Dermis blood vessel endothelial cell (primary cell): ENCODE measurements at places on chromosomes 2 and 18. TPM values are rescaled to one million over a fixed set of nuclear protein-coding genes. Genes with fewer than 3 reads are reported as not detected.

The TWIST2 gene
- 0.56 TPM in 1 of 2 replicates, not detected in the other for total RNA-seq

The EN1 gene
- not detected in 2 replicates for total RNA-seq

The SIX3 gene
- total RNA-seq: not detected in 2 replicates

The CTAGE1 gene
- total RNA-seq: not detected in 2 replicates

The DES gene
- total RNA-seq: not detected in 2 replicates
